NCI-H2171 (cell line): ENCODE measurements at places on chromosomes 5 and 9.

DNA sequence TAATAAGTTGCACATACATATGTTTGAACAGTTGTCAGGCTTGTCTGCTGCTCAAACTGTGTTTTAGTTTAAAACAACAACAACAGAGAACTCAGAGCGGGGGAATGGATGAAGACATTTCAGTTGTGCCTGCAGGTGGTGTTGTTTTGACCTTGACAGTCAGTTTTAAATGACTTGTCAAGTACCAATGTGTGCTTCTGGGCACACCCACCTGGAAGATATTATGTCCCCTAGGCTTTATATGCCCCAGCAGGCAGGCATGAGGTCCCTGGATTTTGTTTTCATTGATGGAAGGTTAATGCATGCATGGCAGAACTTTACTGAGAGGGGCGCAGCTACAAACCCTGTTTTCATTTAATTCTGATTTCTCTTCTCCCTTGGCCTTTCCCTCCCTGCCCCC, 84.6 kb downstream of the AOPEP start:
- DNase-seq: no peak

- peak; percentile 39 for DNase-seq
Observed at GRCh38 chr9:89549031-89549644, 51.2 kb upstream of the SEMA4D start.

DNA sequence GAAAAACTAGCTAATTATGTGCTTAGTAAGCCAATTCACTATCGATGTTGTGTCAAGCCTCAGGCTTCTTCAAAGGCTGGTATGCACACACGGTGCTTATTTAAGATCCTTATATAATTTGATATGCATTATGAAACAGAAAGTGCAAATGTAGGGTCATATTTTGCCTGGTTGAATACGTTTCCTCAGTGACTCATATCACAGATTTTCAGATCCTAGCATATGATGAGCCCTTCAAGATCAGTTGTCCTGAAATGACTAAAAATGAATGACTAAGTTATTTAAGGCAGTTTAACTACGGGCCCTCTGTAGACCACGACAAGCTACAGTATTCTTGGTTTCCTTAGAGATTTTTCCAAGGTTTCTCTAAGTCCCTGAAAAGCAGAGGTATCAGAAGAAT, 778.3 kb downstream of the PRELID2 start:
- no peak for DNase-seq

DNA sequence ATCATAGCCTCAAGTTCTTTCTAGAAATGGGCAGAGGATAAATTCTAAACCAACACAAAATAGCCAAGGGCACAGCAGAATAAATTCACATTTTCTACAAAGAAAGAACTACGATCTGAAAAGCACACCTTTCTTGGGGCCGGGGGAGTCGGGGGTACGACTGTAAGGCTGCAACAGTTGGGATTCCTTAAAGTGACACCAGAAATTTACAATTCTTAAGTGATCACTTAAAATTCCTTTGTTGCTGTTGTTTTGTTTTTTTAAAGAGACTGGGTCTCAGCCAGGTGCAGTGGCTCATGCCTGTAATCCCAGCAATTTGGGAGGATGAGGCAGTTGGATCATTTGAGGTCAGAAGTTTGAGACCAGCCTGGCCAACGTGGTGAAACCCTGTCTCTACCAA, 95.8 kb downstream of the CDK5RAP2 start:
- DNase-seq: no peak

- DNase-seq: no peak
Observed at GRCh38 chr9:22528485-22528884, 81.9 kb downstream of the DMRTA1 start.
